NB4 (cell line): ENCODE measurements at places on chromosomes 7 and 10.

DNA sequence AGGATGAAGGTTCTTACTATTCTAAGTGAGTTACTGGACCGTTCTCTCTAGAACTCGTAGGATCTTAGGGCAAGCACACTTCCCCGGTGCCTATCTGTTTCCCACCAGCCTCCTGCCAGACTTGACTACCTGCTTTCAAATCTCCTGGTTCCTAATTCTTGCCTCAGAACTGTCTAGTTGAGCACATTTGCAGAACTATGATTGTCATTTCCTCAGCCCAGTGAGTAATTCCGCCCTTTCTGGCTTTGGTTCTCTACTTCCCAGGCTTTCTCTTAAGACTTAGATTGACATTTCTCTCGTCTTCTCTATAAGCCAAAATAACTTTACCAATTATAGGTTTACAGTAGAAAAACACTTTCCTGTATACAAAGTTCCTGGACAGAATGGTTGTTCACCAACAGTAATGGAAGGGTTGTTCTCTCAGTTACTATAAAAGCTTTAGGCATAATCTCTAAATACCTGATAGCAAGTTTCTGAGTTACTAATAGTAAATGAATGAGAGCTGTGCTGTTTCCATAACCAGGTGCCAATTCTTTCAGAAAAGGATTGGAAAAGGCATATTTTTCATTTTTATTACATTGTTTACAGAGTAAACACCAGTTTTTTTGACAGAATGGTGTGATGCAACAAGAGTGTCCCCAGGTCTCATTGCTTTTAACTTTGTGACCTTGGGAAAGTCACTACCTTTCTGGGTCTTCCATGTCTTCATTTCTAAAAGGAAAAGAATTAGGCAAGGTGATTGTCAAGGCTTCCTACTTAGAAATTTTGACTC lies 41.1 kb downstream of the PLEKHA8 start:
- DNase-seq: no peak

DNA sequence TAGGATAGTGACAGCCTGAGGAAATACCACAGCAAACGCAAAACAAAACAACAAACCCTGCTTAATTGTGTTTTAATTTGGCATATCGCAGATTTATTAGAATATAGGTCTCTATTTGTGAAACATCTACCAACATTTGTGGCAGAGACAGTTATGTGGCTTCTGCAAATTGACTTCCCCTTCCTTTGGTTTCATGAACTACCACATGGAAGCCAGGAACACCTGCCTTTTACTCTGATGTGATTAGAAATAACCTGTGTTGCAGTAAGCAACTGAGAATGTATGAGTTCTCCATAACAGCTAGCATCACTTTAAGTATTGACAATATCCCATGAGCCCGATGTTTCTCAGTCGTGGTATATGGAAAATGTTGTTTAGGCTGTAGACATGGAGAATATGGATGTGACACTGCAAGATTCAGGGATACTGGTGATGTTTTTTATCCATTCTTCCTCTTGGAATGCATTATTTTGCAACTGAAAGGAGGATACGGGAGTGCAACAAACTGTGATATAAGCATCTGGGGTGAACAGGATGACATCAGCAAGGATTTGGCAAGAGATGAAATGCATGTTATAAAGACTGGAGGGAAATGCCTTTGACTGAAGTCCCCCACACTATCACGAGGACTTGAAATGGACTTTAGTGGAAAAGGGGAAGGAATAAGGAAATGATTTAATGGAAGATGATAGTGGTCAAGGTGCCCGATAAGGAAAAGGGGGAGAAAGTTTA lies 95.9 kb downstream of the CUBN start:
- no peak for DNase-seq

- no peak for DNase-seq
Measured at GRCh38 chr7:8481096-8481495, 47.7 kb downstream of the NXPH1 start.

- DNase-seq: peak; percentile 94
Measured at GRCh38 chr7:76303202-76304147, 1.0 kb downstream of the HSPB1 start.

DNA sequence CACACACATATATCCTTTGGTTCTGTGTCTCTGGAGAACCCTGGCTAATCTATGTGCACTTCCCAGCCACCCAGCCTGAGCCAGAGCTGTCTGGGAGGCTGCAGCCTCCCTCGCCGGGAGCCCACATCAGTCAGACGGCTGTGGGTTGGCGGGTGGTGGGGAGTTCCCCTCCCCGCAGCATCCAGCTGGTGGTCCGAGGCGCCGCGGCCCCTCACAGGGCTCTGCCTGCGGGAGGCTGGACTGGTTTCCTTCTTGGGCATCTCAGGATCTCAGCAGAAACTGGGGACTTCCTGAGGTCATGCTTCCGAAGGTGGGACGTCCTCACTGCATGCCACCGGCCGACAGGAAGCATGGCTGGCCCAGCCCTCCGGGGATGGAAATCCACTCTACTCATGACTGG lies 22.0 kb upstream of the PSMG3 start:
- no peak for DNase-seq

DNA sequence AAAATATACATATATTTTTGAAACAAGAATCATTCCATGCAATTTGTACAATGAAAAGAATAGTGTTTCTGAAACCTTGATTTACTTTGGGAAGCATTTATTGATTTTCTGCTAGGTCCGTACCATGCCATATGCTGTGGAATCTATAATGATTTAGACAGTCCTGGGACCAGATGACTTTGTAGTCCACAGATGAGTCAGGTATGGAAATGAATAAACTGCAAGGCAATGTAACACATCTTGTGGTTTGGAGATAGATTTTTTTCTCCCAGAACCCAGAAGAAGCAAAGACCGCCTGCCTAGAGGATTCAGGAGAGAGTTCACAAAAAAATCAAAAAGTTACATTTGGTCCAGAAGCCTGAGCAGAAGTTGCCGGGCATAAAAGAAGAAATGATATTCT lies 190.4 kb downstream of the GPR37 start:
- DNase-seq: no peak
